ENCODE measurements at places on chromosomes 5 and 9.

DNA sequence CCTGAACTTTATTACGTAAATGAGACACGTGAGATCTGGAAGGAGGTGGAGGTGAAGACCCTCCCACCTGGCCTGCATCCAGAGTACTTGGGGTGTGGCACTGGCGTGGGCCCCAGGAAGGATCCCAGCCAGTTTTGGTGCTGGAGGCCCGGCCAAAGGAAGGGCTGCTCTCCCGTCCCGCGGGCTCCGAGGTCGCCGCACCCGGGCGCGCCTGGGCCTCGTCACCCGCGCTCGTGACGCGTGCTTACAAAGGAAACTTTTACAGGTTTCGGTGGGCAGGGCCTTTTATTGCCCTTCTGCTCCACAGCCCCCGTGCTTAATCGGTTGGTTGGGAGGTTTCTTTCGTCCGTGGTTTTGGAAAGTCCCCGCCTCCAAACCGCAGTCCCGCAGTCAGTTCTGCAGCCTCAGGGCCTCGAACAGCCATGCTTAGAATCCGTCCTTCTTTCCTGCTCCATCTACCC lies 29.2 kb downstream of the CDKN2A start:
- peak; percentile 79 for DNase-seq

GRCh38 chr5:145280214-145280613 lies 554.9 kb downstream of the PRELID2 start:
- DNase-seq = no peak

- DNase-seq = no peak
Measured at GRCh38 chr9:105637787-105638395, 24.4 kb upstream of the TAL2 start.

DNA sequence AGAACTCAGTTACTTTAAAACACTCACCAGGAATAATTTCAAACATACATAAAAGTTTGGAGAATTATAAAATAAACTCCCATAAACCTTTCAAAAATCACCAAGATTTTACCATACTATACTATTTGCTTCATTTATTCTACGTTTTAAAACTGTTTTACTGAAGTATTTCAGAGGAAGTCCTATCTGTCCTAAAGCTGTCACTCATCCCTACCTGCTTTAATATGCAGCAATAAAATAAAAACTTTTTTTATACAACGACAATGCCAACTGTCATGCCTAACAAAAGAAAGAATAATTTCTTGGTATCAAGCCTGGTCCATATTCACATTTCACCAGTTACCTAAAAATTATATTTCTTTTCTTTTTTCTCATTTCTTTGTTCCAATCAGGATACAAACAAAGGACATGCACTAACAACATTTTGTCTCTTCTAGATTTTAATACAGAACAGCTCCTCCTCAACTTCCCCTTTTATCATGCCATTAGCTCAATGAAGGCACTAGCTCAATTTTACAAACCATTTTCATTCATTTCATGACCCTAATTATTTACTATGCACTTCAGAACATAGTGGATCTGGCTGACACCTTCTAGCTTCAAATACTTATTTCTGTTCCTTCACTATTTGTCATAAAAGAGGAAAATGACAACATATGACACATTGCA lies 135.2 kb downstream of the GNAQ start:
- DNase-seq = no peak

DNA sequence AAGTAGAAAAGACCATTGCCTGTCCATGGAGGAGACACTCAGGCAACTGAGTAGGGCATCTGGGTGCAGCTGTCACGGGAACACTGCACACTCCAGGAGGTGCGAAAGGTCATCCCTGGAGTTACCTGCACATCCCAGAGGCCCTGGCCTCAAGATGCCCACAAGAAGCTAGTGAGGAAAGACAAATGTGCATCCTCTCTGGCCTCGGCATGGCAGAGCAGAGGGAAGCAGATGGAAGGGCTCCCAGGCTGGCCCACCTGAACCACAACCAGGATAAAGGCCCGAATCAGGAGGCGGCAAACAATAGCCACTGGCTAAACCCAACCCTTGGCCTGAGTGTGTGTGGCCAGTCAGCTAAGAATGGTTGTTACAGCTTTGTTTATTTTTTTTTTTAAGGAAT lies 231.7 kb downstream of the SYK start:
- DNase-seq = no peak

DNA sequence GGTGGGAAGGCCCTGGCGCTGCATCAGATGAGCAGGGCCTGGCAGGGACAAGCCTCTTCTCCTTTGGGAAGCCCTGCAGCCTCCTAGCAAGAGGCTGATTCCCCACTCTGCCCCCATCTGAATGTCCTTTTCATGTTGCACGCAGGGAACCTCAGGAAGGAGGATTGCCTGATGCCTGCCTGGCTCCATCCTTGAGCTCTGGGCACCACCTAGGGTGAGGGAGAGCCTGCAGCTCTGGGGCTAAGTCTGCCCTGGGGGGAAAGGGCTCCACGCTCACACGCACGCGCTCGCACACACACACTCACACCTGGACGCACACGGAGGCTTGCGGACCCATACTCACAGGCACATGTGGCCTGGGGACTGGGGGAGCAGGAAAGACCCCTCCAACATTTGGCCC lies 86.6 kb downstream of the LMX1B start:
- no peak for DNase-seq

DNA sequence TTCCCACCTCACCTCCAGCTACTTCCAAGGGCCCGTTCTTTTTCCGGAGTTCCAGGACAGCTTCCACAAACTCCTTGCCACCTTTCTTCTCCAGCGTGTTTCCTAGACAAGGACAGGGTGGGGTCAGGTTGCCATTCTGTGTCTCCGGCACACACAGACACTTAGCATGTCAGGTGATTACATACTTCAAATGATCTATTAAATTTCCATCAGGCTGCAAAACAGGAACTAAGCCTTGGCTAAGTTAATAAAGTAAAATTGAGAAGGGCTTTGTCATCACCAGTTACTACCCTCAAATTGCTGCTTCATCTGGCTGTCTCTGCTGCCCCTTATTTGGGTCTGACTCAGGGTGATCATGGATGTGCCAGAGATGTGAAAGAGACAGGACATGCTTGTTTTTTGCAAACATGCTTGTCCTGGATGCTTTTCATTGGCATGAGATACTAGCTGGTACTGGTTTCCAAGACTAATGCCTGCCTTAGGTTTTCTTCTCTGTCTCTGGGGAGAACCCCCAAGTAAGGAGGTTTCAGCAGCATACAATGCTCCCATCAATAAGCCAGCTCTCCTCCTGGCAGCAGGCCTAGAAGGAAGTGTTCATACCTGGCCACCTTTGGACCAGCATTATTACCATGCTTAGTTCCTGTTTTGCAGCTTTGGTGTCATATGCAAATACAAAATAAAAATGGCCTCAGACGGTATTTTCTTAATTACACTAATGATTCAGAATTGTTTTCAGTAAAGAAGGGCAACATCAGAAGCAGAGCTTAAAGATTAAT lies 52.9 kb downstream of the MACROH2A1 start:
- no peak for DNase-seq

GRCh38 chr5:117161718-117162335 lies 587.2 kb upstream of the SEMA6A start:
- no peak for DNase-seq

DNA sequence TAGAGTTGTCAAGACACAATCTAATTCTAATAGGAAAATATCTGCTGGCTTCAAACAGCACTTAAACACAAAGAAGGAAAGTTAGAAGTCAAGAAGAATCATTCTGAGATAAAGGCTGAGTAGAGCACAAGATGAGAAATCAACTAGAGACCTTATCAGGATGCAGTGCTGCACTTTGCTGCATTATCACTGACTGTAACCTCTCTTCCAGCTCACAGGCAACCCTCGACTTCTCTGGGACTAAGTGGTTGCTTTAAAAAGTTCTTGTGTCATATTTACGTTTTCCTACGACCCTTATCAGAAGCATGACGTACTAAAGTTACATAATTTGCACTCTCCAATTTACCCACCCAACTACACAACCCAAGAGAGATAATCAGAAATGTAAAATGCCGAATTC lies 176.1 kb downstream of the MLLT3 start:
- no peak for DNase-seq

DNA sequence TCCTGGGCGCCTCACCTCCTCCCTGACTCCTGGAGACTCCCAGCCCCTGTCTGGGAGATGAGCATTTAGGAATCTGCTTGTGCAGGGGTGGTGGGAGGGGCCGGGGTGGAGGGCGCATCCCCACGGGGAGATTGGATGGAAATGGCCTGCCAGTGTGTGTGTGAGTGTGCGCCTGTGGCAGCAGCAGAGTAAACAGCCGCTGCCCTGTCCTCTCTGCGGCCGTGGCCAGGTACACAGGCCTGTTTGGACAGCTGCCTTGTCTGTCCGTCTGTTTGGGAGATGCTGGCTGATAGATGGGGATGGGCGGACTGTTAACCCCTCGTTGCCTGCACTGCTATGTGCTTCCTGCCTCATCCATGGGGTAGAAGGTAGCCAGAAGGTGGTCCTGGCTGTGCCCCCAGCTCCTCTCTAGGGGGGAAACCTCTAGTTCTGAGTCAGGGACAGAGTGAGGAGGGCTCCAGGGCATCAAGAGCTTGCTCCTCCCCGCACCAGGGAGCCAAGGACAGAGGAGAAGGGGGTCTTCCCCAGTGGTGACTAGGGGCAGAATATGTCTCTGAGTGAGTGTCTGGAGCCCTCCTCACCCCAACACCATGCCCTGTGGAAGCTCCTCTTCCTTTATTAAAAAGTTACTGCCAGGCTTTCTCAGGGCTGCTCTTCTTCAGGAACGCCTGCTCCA lies 60.1 kb downstream of the LMX1B start:
- no peak for DNase-seq

DNA sequence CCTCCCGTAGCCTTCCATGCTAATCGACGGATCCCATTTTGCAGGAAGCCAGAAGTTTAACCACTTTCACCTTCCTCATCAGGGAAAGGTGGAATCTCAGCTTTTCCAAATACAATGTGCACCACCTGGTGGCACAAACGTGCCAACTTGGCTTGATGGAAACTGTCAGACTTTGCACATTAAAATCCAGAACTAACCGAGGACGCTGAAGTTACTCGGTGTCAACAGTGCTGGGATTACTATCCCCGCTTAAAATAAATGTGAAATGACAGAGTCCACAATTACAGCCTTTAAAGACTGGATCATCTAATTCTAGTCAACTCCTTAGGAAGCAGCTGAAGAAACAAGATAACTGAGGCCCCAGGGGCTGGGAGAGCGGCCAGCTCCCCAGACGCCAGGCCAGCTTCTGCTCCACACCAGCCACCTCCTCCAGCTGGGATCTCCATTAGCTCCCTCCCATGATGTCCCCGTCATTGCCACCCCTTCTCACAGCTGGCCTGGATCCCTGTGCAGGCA lies 50.1 kb upstream of the RETREG1 start:
- peak; percentile 22 for DNase-seq

DNA sequence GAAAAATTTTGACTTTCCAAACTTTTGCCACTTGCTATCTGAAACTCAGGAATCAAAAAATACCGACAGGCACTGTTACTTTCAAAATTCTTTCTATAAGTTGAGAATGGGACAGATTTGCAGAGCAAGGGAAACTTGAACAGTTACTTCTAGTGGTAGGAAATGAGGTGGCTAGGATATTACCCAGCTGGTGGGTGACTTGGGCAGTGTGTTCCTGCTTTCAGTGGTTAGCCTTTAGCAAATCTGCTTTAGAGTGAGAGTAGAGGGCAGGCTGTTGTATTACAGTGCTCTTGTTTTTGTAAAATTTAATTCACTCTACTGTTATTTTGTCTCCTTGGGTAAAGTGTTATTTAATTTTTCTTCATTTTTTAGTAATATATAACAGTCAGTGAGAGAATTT lies 40.2 kb upstream of the ROPN1L start:
- no peak for DNase-seq

DNA sequence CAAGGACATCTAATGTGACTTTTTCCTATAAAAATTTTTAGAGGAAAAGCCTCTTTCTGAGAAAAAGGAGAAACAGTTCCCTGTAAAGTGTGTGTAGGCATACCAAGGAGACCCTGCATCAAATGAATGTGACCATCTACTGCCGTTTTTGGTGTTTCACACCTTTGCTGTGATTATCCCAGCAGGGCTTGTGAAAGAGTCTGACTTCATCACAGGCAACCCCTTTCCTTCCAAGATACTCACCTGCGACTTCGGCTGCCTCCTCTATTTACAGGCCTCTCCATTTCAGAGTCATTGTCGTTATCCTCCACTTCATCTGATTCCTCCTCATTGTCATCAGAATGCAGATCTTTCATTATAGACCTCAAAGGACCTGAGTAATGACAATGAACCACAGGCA lies 259.1 kb downstream of the MLLT3 start:
- DNase-seq = no peak

DNA sequence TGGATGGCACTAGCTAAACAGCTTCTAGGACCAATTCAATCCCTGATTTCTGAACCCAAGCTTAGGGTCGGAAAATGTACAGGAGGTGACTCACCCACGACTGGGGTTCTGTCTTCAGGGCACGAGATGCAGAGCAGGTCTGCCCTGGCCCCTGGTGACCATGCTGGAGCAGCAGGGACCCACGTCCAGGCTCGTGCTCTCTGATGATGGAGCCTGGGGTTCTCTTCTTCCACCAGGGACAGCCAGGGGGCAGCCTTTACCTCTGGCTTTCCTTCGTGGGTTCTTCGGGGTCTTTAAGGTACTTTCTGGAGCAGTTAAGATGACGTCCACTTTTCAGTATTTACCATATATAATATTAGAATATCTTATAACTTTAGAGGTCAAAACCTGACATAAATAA lies 2.1 kb downstream of the CFAP77 start:
- peak; percentile 48 for DNase-seq

DNA sequence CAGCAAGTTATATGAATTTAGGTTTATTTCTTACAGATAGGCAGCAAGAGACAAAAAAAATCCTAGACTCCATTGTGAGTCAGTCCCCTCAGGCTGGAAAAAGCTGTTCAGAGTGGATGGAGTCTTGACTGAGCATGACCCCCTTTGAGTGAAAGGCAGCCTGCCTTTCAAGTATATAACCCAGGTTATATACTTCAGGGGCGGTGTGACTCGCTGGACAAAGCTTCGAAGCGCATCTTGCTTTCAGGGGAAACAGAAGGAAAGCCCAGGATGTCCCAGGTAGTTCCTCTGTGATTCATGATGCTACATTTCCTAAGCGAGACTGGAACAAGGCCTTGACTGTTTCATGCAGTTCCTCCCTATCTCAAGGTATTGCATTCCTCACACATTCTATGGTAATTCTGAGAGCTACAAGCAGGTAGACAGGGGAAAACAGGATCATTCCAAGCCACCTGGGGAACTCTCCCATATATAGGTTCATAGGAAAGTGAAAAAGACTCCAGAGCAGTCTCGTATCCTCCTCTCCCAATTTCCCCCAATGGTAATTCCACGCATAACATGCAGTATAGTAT lies 1244.1 kb upstream of the CDH6 start:
- DNase-seq = no peak

DNA sequence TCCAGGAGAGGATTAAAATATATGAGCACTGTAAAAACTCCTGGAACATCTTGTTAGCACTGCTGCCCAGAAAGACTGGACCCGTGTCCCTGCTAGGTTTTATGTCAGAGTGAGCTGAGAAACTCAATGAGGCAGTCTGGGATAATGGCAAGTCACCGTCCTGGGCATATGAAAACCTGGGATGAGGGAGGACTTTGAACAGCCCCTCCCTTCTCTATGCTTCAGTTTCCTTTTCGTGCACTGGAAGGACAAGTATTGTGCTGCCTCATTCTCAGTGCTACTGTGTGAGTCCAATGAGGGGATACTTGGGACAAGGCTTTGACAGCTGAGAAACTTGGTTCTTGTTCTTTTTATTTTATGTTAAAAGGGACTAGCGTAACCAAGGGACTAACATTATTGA lies 143.0 kb upstream of the SHB start:
- no peak for DNase-seq

- no peak for DNase-seq
Measured at GRCh38 chr9:3200331-3200774, 325.4 kb downstream of the RFX3 start.
